ENCODE measurements at places on chromosomes 3 and 15.

GRCh38 chr3:11514191-11514821, 129.4 kb downstream of the VGLL4 start:
- no peak for DNase-seq

DNA sequence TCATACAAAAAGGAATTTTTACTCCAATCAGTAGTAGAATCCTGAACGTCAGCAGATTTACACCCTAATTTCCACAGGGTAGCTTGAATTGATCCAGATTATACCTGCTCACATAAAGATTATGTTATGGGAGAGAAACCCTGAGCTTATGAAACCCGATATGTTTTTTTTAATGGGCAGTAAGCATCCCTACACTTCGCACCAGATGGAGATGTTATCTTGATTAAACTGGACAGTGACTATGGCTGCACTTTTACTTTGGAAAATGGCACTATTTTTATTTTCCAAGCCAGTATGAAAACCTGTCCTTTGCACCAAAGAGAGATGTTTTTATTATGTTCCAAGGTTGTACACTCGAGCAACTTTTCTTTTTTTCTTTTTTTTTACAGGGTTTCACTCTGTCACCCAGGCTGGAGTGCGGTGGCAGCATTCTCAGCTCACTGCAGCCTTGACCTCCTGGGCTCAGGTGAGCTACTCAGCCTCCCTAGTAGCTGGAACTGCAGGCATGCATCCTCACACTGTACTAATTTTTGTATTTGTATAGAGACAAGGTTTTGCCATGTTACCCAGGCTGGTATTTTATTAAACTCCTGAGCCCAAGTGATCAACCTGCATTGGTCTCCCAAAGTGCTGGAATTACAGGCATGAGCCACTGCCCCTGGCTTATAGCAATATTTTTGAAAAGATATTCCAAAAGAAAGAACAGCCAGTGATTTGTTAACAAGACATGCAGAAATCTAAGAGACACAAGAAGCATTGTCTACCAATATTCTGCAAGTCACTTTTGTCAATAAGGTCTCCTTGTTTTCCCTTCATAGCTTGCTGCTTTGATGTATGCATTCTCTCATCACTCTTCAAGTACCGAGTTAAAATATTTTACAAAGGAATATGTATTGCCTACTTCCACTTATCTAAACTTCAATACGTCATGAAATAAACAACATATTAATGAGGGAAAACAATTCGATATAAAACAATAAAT, 1412.6 kb downstream of the ZPLD1 start:
- no peak for DNase-seq

GRCh38 chr3:57559526-57559925, 3.5 kb downstream of the PDE12 start:
- no peak for DNase-seq

GRCh38 chr3:9066141-9066540, 102.9 kb upstream of the RAD18 start:
- DNase-seq, result no peak

DNA sequence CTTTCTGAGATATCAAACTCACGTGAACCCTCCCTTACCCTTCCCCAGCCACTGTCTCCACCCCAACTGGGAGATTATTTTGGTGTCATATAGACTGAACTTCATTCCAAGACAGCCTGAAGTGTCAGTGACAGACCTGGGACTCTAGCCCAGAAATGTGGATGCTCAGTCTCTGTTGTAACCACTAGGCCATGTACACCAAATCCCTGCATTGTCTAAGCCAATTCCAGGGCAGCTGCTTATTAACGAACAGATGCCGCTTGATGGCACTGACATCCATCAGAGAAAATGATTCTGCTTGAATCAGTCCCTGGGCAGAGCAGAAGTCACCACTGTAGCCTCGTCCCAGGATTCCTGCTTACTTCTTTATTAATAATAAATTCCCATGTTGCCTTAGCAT, 305.5 kb downstream of the GRM7 start:
- no peak for DNase-seq

DNA sequence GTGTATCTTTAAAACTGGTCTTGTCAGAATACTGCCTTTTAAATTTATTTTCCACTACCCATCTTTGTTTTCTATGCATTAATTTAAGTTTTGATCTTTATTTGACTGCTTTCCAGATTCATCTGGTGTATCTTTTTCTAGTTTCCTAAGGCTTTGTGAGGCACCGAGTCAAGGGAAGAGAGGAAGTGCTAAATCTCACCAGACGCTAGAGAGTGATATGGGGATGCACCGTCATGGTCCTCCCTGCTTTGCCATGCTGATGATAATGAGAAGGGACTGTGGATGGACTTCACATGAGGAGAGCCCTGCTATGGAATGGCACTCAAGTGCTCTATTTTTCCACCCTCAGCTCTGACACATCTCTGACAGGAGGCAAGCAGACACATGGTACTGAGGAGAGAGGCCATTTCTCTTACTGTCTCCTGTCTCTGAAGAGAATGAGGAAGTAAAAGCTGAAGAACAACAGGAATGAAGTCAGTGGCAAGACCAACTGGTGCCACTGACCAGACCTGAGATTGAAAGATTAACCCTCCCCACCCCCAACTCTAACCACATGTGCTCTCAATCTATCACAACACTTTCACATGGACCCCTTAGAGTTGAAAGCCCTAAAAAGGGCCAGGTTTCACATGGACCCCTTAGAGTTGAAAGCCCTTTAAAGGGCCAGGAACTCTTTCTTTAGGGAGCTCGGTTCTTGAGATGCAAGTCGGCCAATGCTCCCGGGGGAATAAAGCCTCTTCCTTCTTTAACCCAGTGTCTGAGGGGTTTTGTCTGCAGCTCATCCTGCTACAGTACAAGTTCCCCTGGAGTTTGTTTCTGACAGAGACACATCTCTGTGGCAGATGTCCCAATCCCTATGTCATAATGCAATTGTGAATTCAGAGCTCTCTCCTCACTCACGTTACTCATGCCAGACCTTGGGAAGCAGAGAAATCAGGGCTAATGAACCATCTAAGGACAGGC, at the start of gene IQCF2:
IQCF2 (plus strand) TSS at position 913 of the 963 bp plus-strand sequence. CDS start 52 bp downstream, outside the sequence.
- DNase-seq, result no peak

- DNase-seq, result no peak
These were observed 504.6 kb downstream of the FOXP1 start for GRCh38 chr3:71078723-71079525.

DNA sequence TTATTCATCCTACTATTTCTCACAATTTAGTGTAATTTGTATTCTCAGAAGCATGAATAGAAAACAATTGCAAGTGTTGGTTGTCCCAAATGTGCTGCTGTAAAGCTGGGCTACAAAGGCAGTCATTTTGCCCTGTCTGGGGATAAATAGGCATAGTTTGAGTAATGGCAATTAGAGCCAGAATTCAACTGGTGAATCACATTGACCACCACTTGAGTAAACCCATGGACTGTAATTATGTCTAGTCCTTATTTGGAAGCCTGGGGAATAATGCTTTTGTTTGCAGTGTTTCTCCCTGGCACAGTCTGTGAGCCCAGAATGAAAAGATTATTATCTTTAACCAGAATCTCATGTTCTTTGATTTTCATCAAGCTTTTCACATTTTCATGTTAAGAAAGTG, 30.5 kb upstream of the CHL1 start:
- DNase-seq, result no peak

- no peak for DNase-seq
These were observed 125.1 kb downstream of the TJP1 start for GRCh38 chr15:29696950-29697738.

DNA sequence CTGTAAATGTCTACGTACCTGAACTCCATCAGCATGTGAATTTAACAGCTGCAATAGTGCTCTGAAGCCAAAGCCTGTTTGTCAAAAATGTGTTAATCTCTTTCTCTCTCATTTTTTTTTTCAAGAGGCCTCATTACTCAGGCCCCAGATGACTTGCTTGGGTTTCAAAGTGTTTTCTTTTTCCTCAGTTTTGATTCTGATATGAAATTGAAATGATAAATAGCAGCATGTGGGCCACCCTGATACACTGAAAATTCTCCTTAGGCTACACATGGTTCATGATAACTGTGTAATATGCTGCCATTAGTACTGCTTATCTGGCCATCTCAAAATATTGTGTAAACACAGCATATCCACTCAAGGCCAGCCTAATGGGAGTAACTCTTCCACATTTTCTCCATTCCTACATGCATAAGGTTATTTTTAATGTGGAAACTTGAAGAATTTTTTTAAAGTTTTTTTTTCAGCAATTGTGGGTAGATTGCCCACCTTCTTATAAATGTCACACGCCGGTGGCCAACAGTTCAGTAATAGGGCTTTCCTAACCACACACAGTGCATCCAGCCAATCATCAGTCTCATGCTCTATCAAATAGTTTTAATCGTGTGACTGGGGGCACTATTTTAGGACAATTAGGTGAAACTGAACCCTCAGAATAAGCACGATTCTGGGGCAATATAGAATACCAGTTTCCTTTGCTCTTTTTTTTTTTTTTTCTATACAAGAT, 13.1 kb upstream of the DENND4A start:
- DNase-seq, result no peak

DNA sequence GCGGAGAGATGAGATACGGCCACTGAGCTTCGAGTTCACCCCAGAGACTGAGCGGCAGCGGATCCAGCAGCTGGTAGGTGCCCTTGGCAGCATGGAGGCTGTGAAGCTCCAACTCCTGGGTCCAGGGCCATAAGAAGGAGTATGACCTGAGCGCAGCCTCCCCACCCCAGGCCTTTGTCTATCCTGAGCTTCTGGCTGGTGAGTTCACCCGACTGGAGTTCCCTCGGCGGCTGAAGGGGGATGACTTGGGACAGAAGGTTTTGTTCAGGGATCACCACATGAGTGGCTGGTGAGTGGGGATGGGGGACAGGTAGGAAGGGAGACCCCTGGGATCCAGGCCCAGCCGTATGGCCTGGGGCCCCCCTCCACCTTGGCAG, 2.6 kb downstream of the PPM1M start:
- no peak for DNase-seq
